ENCODE measurements at places on chromosomes 13 and 19.
A peak's percentile ranks its signal among the peaks of the same experiment; 100 is the strongest.

DNA sequence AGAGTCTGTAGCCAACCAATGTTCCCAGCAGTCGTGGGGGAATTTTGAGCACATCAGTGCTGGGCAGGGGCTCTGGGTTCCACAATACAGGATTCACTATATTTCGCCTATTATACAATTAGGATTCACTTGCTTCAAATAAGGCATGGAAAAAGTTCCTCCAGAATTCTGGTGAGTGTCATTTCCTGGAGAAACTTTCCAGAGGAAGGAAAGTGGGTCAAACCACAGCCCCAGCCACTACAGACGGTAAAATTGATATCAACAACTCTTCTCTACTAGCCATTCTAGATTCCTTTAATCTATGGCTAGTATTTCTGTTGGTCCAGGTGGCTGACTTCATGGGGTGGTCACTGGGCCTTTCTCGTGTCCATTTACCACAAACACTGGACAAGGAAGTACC, 10.5 kb downstream of the MYCBP2 start:
- DNase-seq, result no peak

DNA sequence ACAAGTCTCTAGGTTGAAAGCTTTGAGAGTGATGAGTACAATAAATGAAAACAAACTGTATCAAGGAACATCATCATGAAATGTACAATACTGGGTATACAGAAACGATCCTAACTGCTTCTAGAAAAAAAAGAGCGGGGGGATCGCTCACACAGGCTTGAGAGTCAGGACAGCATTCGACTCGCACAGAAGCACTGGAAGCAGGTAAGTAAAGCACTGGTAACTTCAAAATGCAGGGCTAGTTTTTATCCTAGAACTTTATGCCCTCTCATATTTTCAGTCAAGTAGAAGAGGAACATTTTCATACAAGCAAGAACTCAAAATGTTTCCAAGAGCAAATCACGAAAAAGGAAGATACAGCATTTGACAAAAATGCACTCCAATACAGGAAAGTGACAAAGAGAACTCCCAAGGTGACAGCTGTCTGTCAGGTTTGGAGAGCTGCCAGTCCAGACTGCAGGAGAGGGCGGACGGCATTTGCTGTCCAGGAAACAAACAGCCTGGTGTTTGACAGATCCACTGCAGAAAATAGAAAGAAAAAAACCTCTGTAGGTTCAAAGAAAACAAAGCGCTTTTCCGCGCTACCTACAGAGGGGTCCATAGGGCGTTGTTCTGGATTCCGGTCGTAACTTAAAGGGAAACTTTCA, 58.2 kb upstream of the XPO4 start:
- no peak for DNase-seq

GRCh38 chr19:47370045-47370611, 21.0 kb downstream of the DHX34 start:
- DNase-seq, result no peak

DNA sequence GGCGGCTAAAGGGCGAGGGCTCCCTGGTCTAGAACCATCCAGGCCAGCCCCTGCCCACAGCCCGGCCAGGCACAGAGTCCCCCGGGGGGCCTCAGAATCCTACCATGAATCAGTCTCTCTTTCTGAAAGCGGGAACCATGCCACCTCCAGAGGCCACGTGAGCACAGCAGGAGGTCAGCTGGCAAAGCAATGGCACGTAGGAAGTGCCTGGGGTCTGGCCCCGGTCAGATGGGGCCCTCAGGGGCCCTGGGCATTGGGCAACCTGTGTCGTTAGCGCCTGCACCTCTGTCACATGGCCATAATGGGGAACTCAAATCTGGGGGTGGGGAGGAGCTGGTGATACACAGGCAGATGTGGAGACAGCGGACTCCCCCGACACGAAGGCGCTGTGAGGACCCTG, 8.8 kb downstream of the MFSD12 start:
- no peak for DNase-seq

- no peak for DNase-seq
Measured at GRCh38 chr13:38636761-38637160, 50.1 kb upstream of the FREM2 start.

- DNase-seq, result no peak
Measured at GRCh38 chr13:107563099-107563925, 652.0 kb downstream of the LIG4 start.

DNA sequence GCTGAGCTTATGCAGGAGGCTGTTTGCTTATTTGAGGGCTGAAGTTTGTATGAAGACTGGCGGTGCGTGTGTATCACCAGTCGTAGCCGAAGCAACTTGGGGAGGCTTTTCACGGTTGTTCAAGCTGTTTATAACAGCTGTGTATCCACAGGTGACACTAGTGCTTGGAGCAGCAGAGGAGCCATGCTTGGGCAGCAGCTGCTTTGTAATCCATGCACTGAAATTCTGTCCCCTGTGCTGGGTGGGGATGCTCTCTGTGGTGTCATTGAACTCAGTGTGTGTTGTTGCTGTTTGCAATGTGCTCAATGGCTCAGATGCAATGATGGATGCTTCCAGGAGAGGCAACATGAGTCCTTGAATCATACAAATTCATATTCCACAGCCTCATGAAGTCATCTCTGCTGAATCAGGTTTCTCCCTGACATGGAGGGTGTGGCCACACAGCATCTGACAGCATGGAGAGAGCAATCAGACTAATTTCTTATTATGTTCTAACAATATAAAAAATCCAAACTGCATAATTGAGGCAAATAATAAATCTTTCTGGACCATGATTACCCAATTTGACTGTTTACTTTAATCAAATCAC, 18.8 kb upstream of the GTF3A start:
- no peak for DNase-seq

DNA sequence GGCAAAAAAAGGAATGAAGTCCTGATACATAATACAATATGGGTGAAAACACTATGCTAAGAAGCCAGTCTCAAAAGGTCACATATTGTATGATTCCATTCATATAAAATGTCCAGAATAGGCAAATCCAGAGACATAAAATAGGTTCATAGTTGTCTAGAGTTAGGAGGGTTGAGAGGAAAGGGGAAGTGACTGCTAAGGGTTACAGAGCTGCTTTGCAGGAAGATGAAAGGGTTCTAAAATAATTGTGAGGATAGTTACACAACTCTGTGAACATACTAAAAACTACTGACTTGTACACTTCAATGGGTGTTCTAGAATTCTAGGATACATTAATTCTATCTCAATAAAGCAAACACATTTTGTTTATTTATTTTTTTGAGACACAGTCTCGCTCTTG, 25.7 kb downstream of the CAB39L start:
- DNase-seq, result no peak

DNA sequence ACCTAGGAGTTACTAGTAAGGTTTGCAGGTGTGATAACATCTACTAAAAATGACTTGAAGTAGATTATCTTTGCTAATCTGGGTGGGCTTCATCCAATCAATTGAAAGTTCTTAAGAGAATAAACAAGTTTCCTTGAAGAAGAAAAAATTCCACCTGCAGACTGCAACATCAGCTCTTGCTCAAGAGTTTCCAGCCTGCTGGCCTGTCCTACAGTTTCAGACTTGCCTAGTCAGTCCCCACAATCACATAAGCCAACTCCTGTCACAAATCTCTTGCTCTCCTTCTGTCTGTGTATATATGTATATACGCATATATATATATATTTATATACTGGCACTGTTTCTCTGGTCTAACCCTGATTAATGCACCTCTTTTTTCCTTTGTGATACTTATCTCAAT, 67.3 kb upstream of the ITM2B start:
- DNase-seq, result no peak

DNA sequence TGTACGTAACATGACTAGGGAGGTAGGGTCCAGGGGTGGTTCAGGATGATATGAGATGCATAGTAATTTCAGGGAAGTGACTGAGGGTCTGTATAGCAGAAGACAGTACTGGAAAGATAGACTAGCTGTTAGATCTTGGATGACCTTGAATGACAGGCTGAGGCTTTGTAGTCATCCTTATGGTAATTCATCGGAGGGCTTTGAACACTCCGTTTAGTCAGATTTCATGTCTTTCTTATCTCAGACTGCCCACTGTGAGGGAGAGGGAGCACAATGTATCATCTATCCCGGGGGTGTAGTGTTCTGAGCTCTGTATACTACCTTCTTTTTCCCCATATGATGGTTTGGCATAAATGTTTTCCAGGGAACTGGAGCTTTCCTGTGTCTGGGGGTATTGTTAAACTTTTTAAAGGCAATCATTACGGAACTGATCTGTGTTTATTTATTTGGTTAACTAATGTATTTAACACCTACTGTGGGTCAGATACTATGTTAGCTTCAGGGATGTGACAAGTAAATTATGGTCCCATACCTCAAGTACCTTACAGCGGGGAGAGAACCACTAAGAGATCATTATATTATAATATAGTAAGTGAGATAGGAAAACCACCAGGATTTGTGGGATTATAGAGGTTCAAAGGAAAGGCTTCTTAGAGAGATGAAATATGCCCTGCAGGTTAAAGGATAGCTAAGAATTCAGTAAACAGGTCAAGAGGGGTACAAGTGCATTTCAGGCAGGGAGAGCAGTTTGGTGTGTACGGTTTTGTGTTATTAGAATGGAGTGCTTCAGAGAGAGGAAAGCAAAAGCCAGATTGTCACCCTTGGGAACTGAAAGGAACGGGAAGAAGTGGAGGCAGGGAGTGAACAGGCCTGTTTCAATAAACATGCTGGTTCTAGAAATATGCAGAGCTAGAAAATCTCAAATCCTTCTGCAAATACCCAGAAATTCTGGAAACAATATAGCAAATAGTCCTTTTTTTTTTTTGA, 164.8 kb upstream of the KL start:
- no peak for DNase-seq

GRCh38 chr13:112205990-112206389, 139.0 kb downstream of the SOX1 start:
- no peak for DNase-seq

- no peak for DNase-seq
Measured at GRCh38 chr19:41626877-41627276, at the start of gene CEACAM4. CEACAM4 (minus strand) TSS chr19:41627074; CDS start chr19:41626963, 111 bp downstream.

DNA sequence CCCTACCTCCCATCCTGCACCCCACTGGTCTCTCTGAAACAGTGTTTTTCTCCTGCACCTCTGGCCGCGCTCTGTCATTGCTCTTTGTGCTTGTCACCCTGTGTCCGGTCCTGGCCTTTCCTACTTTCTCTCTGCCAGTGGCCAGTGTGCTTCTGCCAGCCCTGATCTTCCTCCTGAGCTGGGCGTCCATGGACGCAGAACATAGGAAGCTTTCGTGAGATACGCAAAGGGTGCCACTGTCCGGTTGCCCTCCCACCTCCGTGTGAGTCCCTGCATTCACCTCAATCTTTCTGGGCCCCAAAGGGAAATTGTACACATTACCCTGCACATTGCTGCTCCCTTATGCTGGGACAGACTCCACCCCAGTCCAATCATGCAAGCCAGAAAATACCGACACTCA, 105.7 kb upstream of the SOX1 start:
- no peak for DNase-seq

DNA sequence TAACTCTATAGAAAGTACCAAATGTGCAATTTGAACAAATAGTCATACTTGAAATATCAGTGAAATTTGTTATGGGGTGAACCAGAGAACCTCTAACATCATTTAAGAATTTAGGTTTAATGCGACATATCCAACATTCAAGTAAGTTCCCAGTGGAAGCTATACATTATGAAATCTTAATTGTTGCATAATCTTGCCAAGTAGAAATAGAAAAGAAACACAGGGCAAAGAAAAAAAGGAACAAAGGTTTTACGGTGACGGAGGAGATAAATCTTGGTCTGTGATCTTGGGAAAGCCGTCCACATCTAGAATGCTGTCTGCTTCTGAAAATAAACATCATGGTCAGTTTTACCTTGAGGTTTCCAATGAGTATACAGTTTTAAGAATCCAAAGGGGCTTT, 445.7 kb downstream of the RFC3 start:
- no peak for DNase-seq

- peak; percentile 51 for DNase-seq
Measured at GRCh38 chr19:1862424-1863327, 703 bp downstream of the KLF16 start.

DNA sequence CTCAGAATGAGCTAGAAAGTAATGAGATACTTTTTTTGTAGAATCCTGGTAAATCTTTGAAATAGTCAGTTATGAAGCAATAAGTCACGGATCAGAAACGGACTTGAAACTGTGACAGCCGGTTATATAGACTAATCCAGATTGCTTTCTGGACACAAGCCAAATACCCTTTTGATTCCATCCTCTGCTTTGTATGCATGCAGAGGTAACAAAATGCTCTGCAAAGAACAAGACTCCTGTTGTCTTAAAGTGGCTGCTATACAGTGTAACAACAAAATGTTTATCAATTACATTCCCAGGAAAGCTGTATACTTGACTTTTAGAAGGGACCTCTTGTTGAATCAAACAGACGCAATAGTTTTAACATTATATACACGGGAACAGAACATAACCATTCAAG, 66.5 kb upstream of the STARD13 start:
- no peak for DNase-seq

DNA sequence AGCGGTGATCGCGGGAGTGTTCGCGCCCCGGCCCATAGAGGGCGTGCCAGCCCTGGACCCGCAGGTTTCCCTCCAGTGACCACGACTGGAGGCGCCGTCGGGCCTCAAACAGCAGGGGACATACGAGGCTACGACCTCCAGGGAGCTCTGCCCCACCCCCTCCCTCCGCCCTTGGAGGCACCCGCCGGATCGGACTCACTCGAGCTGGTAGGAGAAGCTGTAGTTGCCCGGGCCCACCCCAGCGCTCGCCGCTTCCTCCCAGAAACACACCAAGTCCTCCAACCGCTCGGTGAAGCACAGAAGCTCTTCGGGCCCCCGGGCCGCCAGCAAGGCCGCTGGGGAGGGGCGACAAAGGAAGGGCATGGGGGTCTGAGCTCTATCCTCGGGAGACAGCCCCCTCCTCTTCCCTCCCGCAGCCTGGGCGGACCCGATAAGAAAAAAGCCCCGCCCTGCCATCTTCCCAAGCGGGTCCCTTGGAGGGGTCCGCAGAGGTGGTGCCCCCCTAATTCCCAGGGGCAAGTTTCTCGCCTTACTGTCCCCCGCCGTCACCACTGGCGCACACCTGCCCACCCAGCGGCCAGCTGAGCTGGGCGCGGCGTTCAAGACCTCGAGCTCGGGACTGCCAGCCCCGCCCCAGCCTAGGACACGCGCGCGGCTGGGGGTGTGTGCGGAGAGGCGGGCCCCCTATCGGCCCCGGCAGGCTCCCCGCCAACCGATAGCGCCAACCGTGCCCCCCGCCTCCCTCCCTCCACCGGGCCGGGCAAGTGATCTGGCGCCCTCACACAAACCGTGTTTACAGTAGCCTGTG, 1.0 kb downstream of the EPOR start:
- no peak for DNase-seq

DNA sequence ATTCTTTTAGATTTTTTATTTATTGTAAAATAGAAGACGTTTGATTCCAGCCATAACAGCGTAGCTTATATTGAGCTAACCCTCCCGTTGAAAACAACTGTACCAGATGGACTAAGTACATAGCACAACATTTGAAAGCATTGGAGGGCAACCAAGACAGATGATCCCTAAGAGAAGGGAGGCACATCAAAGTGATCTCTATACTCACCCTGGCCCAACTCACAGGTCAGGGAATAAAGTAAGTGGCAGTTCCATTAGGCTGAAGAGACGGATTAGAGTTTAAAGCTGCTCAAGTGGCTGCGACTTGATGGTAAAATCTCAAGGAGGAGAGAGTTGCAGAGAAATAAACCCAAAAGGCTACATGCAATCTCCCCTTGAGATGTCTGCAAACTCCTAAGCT, 65.1 kb upstream of the ITM2B start:
- no peak for DNase-seq
